ENCODE measurements at places on chromosomes 1 and 21.

DNA sequence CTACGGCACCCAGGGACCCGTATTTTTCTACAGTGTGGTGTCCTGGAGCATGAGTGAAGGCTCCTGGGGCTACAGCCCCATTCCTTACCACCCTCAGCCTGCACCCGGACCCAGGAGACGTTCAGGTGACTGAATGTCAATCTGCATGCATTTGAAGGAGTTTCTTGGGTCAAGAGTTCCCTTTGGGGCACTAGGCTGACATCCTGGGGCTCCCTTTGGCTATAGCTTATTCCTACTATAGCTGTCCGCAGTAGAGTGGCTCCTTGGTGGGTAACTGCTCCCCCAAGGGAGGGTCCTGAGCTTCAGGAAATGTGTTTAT is 19.9 kb upstream of the LRRN2 start:
- no peak for DNase-seq

- no peak for DNase-seq
Observed at GRCh38 chr1:21065851-21066250, 110.8 kb downstream of the EIF4G3 start.

GRCh38 chr1:212073490-212073889 is 37.9 kb downstream of the DTL start:
- DNase-seq, result no peak

GRCh38 chr1:158644449-158644848 is 39.4 kb downstream of the OR10Z1 start:
- no peak for DNase-seq

- DNase-seq, result no peak
Observed at GRCh38 chr1:248611883-248612414, 14.4 kb upstream of the OR2T10 start.

- no peak for DNase-seq
Observed at GRCh38 chr1:93061895-93062792, 16.9 kb upstream of the MTF2 start.

DNA sequence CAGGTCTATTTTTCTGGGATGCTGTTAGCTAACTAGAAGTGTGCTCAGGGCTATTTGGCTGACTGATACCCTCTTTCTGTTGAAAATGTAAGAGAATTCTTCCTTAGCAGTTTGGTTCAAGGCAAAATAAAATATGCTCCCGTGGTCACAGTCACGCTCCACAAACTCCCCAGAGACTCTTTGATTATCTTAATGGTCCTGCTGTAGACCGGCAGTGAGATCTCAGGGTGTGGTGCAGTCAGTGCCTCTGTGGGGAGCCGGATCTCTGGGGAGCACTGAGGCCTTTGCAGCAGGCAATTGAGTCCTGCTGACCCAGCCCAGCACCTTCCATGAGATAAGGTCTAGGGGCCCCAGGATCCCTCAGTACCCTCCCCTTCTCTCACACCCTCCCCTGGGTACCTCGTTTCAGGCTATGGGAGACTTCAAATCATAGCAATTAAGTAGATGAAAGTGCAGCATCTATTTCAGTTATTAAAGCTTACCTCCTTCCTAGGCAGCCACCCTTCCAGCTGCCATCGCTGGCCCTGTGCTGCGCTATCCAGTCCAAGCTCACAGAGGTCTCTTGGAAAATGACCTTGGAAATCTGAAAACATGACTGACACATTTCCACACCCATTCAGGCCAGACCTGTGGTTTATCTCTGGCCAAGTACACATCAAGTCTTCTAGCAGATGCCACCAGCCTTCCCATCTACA is 98.1 kb downstream of the SEC16B start:
- DNase-seq, result no peak

DNA sequence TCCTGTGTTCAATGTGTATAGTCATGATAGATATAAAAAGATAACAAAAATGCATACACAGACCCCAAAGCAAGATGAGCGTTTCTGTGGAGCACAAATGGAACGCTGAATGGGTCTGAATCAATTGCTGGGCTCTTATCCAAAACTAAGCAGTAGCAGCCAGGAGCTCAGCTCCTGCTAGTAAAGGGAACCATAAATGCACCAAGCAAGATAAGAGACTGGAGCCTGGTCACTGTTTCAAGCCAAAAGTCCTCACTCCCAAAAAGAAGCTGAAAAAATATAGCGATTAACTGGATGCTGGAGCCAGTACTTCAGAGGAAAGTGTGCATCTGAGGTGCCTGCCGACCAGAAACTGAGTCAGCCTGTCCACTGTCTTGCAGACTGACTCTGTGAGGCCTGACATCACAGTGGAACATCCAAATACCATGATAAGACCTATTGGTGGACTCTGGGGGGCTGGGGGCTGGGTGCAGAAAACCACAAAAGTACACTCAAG is 68.9 kb downstream of the LRRC8C start:
- DNase-seq, result no peak

GRCh38 chr1:245086389-245086969 is 68.3 kb upstream of the KIF26B start:
- no peak for DNase-seq

DNA sequence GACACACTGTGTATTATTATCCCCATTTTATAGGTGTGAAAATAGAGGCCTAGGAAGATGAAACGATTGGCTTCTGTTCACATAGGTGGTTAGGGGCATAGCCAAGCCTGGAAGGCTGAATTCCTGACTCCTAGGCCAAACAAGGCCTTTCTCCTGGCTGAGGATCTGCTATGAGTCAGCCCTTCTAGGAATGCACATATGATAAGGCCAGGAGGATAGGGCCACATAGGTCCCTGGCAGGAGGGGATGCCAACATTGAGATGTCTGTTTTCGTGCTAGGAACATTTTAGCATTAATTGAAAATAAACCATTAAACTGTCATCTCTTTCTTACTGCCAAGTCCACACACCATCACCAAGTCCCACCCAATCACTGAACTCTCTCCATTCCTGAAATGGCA is 9.2 kb downstream of the CSMD2 start:
- DNase-seq, result no peak

DNA sequence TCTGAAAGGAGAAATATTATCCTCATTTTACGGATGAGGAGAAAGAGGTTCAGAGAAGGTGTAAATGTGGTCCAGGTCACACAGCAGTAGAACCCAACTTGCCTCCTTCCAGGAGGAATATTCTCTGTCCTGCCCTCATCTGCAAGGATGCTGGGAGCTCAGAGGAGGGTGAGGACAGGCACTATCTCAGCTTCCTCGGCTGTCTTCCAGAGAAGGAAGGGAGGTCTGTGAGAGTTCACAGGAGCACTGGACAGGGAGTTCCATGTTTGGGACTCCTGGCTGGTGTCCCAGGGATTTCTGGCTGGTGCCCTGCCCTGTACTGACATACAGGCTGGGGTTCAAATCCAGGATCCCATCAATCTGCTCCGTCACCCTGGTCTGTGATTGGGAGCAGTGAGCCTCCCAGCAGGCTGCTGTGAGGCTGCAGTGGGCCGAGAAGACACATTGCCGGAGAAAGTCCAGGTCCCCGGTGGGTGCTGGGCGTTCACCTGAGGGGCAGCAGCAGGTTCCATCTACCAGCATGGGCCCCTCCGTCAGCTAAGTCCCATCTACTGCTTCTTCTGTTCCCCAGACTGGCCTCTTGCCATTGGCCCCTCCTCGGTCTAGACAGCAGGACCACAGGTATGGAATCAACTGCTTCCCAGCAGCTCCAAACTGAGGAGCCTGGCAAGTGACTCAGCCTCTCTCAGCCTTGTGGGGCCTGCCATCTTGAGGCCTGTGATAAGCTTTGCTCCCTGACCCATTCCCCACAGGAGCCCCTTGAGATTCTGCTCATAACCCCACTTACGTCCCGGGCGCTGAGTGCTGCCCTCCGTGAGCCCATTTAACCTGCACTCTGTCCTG is 8.5 kb upstream of the BSND start:
- DNase-seq, result no peak

DNA sequence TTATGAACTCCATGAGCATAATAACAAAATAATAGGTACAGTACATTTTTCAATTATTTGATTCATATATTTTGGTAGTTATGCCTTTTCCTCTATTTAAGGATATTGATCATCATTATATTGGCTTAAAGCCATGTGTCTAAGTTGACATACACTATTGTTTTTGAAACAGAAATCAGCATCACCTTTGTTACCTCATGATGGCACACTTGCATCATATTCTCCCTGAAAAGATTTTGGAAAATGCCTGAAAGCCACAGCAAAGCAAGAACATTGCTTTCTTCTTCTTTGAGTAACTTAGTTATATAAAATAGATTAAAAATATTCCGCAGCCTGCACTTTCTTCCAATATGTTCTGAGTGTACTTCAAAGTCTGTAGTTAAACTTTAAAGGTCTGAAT is 33.3 kb downstream of the TMPRSS15 start:
- no peak for DNase-seq

All from stimulated activated CD4-positive, alpha-beta T cell treated with anti-CD3 and anti-CD28 coated beads, Interleukin-2, amount 100 ng/mL, for 48 hours (primary cell).